Progenitor cell of endocrine pancreas (in vitro differentiated cells): ENCODE measurements at places on chromosomes 2 and 18. TPM values are rescaled to one million over a fixed set of nuclear protein-coding genes. Genes with fewer than 3 reads are reported as not detected.

DRC1 gene
- 0.49 and 0.57 TPM in 2 replicates for total RNA-seq

PLEKHM3 gene
- total RNA-seq, result 18.0 and 19.2 TPM in 2 replicates

SATB2 gene
- 4.4 and 4.7 TPM in 2 replicates for total RNA-seq

HOXD11 gene
- not detected in 2 replicates for total RNA-seq

RNF152 gene
- 32.0 and 33.4 TPM in 2 replicates for total RNA-seq
